ENCODE measurements at places on chromosomes 4 and X. TPM values are rescaled to one million over a fixed set of nuclear protein-coding genes. Genes with fewer than 3 reads are reported as not detected.
A peak's percentile ranks its signal among the peaks of the same experiment; 100 is the strongest.

DNA sequence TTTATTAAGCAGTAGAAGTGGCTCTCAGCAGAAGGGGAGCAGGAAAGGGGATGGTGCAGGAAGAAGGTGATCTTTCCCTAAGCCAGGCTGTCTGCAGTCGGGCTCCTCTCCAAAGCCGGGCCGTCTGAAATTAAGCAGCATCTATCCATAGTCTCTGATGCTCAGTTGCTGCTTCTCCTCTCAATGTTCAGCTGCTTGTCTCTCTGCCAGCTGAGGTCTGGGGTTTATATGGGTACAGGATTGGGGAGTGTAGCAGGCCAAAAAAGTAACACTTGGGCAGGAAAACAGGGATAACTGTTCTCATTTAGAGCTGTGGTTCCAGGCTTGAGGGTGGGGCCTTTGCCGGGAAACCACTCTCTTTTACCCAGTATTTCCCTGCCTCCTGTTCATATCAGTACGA, 39.2 kb upstream of the CCKAR start:
- no peak for DNase-seq

GRCh38 chr4:10417740-10418139, 39.5 kb downstream of the ZNF518B start:
- DNase-seq = no peak

DNA sequence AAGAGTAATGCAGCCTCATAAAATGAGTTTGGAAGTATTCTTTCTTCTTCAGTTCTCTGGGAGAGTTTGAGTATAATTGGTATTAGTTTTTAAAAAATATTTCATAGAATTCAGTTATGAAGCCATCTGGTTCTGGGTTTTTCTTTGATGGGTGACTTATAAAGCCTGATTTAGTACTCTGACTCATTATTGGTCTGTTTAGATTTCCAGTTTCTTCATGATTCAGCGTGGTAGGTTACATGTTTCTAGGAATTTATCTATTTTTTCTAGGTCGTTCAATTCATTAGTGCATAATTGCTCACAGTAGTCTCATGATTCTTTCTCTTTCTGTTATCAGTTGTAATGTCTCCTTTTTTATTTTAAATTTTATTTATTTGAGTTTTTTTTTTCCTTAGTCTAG, 111.2 kb downstream of the CEP44 start:
- DNase-seq = no peak

GRCh38 chr4:162852642-162853041, 314.0 kb downstream of the NAF1 start:
- DNase-seq = no peak

GRCh38 chrX:39928704-39929378, 168.9 kb downstream of the BCOR start:
- no peak for DNase-seq

DNA sequence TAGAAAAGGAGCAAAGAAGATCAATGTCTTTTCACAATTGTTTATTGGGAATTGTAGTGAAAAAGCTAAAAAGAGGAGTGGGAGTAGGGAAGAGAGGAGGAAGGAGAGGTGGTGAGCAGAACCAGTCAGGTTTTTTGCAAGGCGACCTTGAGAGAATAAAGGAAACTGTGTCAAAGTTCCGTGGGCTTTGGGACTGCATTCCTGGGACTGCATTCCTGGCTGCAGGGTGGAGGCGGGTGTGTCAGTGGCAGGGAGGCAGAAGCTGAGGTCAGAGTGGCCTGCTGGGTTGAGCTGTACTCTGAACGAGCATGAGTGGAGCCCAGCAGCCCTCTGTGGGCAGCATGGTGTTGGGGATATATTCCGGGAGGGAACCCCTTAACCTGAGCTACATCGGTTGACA, 66.8 kb upstream of the UCP1 start:
- no peak for DNase-seq

DNA sequence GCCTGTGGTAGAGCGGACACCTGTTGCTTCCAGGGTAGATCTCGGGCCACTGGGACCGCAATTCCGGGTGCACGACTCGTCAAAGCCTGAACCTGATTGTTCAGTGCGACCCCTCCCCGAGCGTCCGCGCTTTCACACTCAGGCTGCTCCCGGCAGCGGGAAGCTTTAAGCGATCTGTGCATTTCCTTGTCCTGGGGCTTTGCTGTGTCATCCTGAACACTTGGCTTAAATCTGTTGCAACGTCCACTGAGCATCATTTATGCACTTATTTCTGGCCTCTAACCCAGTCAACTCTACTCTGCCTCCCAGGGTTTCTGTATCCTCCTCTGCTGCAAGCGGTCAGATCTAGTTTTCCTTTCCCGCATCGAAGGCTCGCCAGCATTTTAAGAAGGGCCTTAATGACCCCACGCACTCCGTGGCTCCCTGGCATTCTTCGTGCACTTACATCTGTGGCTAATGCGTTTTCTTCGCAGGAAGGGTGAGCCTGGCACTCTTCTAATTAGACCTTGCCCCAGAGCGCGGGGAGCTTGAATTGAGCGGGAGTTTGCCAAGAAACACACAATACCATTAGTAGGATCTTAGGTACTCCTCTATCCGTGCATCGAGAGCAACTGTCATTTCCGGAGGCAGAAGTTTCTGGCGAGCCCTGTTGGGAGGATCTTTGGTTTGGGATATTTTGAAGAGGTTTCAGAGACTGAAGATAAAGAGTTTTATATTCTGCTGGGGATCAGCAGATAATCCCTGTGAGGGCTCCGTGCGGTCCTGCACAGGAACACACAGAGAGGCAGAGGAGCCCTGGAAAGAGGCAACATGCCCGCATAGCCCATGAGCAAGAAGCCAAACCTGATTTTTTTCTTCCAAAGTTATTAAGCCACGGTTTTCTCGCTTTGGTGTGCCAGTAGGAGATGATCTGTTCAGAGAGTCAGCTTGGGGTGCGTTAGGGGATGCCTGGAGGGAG, 654 bp upstream of the DDIT4L start:
- DNase-seq = peak; percentile 3

Gene S100G
- total RNA-seq = not detected

Gene SULT1B1
- 4.5 TPM for total RNA-seq

Gene EXOC1L
- total RNA-seq = not detected

Gene CXCL6
- total RNA-seq = not detected

Gene MAGEE2
- total RNA-seq = not detected

Data from CD8-positive, alpha-beta T cell (primary cell).